ENCODE measurements at places on chromosomes 12 and 14.

- no peak for DNase-seq
These were observed 11.0 kb upstream of the NCOR2 start for GRCh38 chr12:124578445-124578844.

GRCh38 chr14:61644834-61645233 is 50.5 kb upstream of the HIF1A start:
- no peak for DNase-seq

GRCh38 chr12:121443193-121443870 is 43.4 kb downstream of the RNF34 start:
- peak; percentile 49 for DNase-seq

GRCh38 chr14:61491224-61491623 is 169.8 kb downstream of the PRKCH start:
- DNase-seq, result no peak

DNA sequence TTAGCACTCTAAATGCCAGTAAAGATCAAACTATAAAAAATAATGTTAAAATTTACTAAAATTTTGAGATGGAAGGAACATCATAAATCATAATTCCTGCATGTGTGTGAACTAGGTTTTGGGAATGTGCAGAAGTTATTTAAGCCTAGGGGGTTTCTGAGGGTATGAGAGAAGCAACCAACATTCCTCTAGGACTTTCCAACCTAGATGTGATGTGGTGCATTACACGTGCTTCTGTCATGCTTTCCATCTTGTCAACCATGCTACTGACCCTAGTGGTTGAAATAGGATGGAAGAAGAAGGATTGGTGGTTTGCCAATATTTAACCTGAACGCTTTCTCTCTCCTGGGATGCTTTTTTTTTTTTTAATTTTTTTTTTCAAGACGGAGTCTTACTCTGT is 209.3 kb downstream of the AEBP2 start:
- no peak for DNase-seq

- no peak for DNase-seq
These were observed 26.6 kb downstream of the PPFIBP1 start for GRCh38 chr12:27550653-27550975.

GRCh38 chr12:132461526-132461925 is 28.4 kb upstream of the FBRSL1 start:
- no peak for DNase-seq

GRCh38 chr12:60644076-60644475 is 1048.2 kb downstream of the SLC16A7 start:
- DNase-seq, result no peak

- DNase-seq, result no peak
These were observed 41.0 kb upstream of the KCNJ8 start for GRCh38 chr12:21815306-21816062.

- DNase-seq, result no peak
These were observed 18.4 kb downstream of the CMKLR1 start for GRCh38 chr12:108320507-108321293.

DNA sequence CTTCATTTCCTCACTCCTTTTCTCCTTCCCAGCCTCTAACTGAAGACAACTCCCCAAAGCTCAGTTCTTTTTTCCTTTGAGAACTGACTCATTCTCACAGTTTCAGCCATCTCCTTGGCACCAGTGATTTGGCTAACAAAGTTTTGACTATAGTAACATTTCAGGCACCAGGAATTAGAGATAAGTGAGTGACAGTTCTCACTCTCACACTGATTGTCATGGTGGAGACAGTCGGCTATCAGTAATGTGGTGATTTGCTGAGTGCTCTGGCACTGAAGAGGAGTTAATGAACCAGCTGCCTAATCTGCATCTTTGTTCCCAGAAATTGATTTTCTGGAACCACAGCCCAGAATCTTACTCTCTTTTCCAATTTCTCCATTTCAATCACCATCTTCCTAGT is 29.5 kb downstream of the HELB start:
- DNase-seq, result no peak

- no peak for DNase-seq
These were observed 62.4 kb downstream of the TMEM30B start for GRCh38 chr14:61218767-61219166.

DNA sequence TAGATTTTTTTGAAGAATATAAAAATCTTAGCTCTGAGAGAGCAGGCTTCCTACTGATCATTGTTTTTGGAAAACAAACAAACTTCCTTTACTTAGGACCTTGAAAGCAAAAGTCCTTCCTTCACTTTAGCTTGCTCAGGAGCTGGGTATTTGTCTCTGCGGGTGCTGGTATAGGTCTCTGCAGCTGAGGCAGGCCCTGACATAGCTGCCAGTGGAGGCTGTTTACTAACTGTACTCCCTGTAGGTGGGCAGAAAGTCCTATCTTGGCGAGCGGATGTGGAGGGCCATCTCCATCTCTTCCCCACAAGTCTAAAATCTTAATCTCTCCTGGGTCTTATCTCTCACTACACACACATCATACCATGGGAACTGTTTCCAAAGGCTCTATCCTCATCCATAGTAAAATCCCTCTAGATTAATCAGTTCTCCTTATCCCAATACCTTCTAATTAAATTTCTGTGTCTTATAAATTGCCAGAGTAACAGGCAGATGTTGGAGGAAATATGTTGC is 4.1 kb upstream of the MIA2 start:
- no peak for DNase-seq

- no peak for DNase-seq
These were observed 4.2 kb downstream of the SH2B3 start for GRCh38 chr12:111409780-111410430.

DNA sequence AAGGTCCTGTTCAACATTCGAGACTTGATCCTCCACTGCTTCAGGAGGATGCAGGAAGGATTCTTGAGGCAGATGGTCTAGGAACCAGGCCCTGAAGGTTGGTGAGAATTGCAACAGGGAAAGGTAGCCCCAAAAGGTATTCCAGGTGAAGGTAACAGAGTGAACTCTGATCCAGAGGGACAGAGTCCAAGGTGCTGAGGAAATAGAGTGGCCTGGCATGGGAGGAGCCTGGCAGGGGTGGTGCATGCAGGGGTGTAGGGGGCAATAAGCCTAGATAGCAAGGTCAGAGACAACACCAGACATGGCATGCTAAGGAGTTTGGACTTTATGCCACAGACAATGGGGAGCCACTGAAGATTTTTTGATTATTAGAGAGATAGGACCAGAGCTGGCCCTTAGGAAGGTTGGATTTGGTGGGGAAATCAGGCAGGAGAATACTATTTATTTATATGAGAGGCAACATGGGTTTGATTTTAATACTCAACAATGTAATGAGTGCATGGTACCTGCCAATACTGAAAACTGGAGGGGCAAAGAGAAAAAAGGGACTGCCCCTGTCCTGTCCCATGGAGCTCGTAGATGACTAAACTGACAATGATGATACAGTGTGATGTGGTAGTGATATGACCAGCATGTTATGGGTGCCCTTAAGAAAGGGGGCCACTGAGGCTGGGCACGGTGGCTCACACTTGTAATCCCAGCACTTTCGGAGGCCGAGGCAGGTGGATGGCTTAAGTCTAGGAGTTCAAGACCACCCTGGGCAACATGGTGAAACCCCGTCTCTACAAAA is 50.5 kb upstream of the TMED10 start:
- no peak for DNase-seq

DNA sequence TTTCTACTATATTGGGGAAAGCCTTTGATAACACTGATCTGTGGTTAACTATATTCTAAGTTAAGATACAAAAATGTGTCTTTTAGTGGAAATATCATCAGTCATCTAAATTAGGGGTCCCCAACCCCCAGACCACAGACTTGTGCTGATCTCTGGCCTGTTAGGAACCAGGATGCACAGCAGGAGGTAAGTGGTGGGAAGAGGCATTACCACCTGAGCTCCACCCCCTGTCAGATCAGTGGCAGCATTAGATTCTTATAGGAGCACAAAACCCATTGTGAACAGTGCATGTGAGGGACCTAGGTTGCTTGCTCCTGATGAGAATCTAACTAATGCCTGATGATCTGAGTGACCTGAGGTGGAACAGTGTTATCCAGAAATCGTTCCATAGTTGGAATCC is 28.3 kb upstream of the LIN7A start:
- DNase-seq, result no peak

DNA sequence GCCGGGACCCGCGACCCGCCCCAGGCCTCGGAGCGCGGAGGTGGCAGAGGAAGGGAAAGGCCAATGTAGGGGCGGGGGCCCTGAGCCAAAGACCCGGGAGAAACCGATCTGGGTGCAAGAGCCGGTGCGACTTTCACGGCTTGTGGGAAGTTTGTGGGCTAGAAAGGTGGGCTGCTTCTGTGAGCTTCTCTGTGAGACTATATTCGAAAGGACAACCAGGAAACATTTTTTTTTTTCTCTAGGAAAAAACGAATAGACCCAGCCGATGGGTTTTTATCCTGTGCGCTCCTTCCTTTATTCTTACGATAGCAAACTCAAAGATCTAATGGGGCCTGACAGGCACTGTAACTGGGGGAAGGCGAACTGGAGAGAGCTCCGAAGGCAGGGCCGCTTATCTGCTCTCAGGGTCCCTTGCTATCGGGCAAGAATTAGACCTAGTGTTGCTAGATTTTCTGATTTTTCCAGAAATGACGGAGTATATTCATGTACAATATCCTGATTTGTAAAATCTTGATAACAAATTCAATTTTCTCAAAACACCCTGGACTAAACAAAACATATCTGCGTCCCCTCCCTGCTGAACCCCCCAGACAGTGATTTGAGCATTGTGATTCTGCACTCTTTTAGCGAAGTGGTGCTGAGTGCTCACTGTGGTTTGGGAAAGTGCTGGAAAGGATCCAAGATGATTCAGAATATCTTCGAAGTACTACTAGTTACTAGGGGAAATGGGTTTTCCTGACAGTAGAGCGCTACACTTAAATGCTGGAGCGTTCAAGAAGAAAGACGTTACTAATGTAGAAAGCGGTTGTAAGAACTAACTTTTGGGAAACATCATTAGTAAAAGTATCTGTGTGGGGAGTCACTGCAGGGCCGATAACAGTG is 563 bp upstream of the STXBP6 start:
- no peak for DNase-seq

DNA sequence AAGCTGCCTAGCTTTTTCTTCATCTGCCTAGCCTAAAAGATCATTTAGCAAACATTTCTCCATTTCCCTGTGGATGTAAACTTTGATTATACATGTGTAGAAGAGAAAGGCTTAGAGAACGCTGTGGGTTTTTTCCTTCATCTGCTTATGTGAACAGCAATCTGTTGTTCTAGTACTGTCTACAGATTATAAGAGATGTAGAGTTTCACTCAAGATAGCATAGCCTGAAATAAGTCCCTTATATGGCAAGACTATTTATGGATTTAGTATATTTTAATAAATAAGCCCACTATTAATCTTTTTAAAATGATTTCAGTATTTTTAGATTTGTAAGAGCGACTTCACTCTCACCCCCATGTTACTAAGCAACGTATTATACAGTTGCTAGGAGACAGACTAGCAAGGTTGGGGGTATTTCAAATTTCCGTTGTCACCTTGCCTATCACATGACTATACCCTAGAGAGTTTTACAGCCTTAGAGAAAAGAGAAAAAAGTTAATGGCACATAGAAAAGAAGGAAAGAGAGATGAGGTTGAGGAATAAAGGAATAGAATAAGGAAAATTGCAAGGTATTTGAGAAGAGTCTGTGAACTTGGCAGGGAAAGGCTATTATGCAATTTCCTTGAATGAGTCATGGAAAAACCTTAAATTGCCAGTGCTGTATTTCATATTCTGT is 12.2 kb upstream of the TUBA1A start:
- no peak for DNase-seq

DNA sequence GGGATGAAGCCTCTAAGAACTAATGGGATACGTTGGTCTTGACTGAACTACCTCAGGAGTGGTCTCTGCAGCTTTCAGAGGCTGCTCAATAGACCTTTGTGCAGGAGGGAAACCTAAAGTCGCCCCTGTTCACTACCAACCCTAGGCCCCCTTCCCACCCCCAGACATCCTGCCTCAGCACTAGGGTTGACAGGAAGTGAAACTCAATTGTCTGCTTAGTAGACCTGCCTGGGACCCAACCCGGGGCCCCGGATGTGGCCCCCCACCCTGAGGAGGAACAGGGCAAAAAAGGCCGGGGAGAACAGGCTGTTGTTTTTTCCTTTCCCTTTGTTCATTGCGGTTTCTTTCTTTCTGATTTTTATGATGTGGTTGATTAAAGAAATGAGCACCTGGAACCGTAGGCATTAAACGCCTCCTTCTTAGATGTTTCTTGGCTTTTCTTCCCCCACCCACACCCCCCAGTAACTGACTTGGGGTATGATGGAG is 1.6 kb upstream of the DGKA start:
- DNase-seq, result peak; percentile 44

DNA sequence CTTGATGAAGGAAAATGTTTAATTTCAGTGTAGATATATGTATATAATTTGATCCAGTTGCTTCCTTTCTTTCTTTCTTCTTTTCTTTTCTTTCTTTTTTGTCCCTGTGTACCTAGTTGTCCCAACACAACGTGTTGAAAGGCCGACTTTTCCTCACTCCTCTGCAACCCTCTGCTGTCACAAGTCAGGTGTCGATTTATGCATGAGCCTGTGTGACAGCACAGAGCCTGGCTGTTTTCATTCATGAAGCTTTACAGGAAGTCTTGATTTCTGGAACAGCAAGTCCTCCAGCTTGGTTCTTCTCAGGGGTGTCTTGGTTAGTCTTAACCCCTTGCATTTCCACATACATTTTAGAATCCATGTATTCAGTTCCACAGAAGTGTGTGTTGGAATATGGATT is 88.1 kb downstream of the PPP2R5C start:
- DNase-seq, result no peak

DNA sequence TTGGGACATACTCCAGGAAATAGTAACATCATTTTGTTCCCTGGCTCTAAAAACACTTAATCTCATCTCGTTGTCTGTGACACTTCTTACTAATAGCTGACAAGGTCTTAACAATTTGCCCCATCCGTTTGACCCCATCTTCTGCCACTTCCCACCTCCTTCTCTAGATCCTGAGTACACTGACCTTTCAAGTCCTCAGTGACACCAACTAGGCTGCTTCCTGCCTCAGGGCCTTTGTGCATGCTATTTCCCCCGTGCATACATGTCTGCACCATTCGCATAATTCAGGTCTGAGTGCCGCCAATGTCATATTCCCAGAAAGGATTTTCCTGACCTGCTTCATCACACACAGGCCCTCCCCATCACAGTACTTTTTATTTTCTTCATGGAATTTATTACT is 70.6 kb upstream of the CCND2 start:
- no peak for DNase-seq

DNA sequence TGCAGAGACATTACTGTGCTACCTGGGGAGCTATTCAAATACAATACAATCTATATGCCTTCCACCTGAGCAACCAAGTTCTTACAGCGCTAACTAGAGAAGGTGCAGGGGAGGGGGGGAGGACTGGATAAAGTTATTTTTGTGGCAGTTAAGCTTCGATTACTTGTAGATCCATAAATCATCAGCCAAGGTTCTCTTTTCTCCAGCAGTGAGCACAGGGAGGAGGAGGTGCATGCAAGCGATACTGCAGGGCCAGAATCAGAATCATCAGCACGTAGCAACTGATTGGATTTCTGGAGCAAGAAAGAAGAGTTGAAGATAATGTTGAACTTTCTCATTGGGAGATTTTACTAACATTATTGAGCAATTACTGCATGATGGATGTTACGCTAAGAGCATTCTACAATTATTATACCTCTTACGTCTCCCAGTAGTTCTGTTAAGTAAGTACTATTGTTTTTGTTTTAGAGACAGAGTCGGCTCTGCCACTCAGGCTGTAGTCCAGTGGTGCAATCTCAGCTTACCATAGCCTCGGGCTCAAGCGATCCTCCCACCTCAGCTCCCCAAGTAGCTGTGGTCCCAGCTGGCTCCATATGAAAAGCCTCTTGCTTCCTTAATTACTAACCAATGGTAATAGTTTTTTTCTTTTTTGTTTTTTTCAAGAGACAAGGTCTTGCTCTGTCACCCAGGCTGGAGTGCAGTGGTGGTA is 74.6 kb upstream of the EEA1 start:
- DNase-seq, result no peak
